Type B pancreatic cell (in vitro differentiated cells): ENCODE measurements at places on chromosomes 12 and 14.

GRCh38 chr12:128840862-128841468 lies 12.3 kb upstream of the GLT1D1 start:
- H3K27me3 ChIP-seq, result peaks cover 3% of the 10 kb centered on the region
- DNase-seq, result no peak
- H3K36me3 ChIP-seq, result no peaks in the 10 kb centered on the region
- no peak overlapping the region for H3K27ac ChIP-seq

GRCh38 chr12:65391711-65392110 lies 113.2 kb downstream of the MSRB3 start:
- H3K4me3 ChIP-seq, result no peak overlapping the region
- H3K36me3 ChIP-seq, result peaks cover 4% of the 10 kb centered on the region
- peaks cover 23% of the 10 kb centered on the region for H3K4me1 ChIP-seq
- no peak for DNase-seq

DNA sequence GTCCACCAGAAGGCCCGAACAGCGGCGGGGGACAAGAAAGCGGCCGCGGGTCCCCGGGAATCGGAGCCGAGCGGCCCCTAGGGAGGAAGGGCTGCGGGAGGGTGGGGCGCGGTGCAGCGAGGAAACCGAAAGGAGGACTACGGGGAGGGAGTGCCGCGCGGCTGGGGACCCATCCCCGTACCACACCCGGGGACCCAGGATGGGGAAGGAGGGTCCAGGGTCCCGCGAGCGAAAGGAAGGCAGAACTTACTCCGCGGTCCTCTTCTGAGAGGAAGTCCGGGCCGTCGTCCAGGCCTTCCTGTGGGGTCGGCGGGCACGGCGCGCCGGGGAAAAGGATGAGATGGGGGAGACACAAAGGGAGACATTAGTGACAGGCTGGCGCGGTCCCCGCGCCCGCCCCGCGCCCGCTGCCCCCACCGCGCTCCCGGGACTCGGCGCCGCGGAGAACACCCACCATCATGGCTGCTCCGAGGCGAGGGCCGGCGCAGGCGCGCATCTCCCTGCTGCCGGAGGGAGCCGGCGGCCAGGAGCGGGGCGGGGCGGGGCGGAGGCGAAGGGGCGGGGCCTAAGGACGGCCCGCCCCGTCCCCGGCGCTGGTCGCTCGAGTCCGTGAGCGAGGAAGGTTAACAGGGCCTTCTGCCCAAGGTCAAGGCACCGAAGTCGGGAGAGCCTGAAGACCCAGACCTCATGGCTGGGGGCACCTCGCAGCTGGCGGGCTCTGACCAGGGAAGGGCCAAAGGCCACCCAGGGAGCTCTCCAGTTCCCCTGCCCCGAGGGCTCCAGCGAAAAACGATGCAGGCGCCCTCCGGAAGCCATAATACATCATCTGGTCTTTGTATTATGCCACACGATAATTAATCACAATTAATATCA lies at the start of gene SNX6:
Gene SNX6, minus strand, starts transcription at position 492 of the 873 bp plus-strand sequence. Its CDS starts 32 bp downstream, at position 460.
- no peaks in the 10 kb centered on the region for H3K27me3 ChIP-seq
- peak within 1 kb of the TSS; percentile 93 for H3K4me3 ChIP-seq
- H3K27ac ChIP-seq, result peak within 1 kb of the TSS; percentile 83
- peaks cover 6% of the 10 kb centered on the region for H3K36me3 ChIP-seq

DNA sequence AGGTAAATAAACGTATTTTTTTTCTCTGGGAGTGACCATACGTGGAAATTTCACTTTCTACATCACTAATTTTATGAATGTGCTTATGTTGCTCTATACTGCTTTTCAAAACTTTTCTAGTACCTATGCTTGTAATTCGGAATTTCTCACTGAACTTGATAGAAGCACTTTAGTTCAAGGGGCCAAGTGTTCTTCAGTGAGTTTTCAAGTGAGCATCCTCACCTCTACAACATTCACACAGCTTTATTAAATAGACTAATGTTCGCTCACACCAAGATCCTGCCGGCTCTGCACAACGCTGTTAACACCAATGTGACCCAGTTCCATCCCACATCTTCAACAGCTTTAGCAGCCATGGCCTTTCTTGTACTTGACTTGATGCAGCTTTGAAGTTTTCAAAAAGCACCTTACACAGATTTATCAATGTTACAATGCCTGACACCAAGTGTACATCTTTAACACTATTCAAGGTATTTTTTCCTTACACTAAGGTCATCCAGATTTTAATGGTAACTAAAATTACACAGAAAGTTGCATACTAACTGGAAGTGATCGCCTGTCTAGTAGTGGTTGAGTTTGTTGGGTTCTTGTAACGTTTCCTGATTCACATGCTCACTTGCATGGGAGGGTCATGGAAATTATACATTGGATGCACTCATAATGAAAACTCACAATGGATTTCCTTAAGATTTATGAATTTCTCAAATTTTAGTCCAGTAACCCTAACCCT lies 4.5 kb downstream of the UBC start:
- no peak for DNase-seq
- H3K27ac ChIP-seq, result peak overlapping the region; percentile 87
- H3K27me3 ChIP-seq, result peaks cover 24% of the 10 kb centered on the region
- peaks cover 49% of the 10 kb centered on the region for H3K4me1 ChIP-seq
- peak overlapping the region; percentile 84 for H3K4me3 ChIP-seq
